Breast epithelium (tissue), 4 donors: ENCODE measurements at places on chromosomes 4 and X.

- DNase-seq, result no peak
Observed at GRCh38 chr4:120078216-120078615, 11.6 kb upstream of the MAD2L1 start.

GRCh38 chr4:36288731-36289426 is 7.5 kb downstream of the DTHD1 start:
- no peak for DNase-seq

DNA sequence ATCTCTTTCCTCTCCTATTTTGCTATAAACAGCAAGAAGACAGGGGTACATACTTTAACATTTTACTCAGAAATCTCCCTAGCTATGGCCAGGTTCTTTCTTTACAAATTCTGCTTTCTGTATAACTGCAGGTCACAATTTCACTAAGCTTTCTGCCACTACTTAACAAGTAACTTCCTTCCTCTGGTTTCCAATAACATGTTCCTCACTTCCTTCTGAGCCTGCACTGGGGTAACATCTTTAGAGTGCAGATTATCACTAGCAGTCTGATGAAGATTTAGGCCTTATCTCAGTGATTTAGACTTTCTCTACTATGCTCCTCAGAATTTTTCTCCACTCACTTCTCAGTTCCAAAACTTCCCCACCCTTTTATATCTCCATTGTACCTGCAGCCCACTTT is 1930.5 kb upstream of the AGA start:
- no peak for DNase-seq

DNA sequence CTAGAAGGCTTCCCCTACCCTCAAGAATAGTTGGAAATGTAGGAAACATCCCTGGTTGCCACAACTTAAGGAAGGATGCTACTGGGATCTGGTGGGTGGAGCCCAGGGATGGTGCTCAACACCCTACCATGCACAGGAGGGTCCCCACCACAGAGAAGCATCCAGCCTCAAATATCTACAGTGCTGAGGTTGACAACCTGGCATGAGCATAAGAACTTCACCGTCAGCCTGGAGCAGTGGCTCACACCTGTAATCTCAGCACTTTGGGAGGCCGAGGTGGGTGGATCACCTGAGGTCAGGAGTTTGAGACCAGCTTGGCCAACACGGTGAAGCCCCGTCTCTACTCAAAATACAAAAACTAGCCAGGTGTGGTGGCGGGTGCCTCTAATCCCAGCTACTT is 24.0 kb upstream of the ASMTL start:
- DNase-seq, result no peak

DNA sequence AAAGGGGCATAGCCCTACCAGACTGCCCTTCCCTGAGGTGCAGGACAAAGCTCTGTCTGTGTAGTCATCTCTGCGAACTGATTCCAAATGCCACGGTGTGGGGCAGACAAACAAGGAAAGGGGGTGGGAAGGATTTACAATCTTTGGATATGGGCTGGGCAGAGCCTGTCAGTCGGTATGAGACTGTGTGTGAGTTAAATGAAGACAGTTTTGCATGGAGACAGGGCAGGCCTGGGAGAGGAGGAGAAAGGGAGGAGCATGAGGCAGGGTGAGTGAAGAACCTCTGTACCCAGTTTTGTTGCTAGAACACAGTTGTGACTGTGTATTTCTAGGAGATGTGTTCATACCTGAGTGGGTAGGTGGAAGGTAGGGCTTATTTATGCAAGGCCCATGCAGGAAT is 59.4 kb upstream of the MSN start:
- no peak for DNase-seq

DNA sequence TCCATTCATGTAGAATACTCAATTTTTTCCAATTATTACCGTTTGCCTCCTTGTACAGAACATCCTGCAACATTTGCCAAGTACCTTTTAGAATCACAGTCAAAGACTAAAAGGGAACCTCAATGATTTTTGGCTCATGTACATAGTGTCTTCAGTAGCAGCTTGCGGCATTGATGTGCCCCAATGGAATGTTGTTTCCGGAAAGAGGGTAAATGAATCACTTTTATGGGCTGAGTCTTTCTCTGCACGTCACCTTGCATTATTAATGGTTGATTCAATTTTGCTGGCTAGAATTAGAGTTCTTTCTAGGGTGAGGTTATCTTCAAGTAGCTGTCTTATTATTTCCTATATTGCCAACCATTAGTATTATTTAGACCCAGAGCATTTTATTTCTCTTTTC is 116.9 kb upstream of the GABRA2 start:
- no peak for DNase-seq

DNA sequence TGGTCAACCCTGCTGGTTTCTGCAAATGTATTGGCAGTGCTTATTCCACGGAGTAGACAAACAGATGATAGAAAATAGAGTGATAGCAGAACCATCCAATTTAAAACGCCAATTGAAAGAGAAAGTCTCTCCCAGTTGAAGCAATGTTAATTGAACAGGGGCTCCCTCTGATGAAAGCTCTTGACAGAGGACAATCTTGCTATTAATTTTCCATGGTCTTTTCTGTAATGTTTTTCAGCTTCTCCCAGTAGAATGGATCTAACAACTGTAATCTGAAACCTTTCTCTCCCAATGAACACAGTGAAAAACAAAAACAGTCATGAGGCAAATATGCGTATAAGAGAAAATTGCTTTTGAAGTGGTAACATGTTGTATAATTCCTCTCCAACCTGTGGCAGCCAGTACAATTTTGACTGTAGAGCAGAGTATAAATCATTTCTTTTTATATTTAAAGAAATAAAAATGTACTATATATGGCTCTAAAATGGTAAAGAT is 225.1 kb upstream of the GALNTL6 start:
- DNase-seq, result no peak

- no peak for DNase-seq
Observed at GRCh38 chr4:58561170-58561569, 1451.0 kb upstream of the IGFBP7 start.

DNA sequence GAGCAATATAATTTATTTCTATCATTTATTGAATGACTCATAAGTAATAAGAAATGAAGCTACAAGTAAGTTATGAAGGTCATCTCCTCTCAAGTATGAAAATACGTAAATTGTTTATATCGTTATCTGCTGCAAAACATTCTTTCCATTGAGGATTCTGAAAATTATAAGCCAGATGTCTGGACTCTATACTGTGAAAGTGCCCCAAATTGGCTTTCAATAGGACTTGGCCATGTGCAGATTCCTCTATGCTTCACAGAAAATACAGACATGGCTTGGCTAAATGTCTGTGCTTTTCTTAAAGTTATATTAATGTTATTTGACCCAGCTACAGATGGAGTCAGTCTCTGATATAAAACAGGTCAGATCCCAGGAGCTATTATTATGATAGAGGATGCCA is 2109.9 kb upstream of the AGA start:
- DNase-seq, result no peak

DNA sequence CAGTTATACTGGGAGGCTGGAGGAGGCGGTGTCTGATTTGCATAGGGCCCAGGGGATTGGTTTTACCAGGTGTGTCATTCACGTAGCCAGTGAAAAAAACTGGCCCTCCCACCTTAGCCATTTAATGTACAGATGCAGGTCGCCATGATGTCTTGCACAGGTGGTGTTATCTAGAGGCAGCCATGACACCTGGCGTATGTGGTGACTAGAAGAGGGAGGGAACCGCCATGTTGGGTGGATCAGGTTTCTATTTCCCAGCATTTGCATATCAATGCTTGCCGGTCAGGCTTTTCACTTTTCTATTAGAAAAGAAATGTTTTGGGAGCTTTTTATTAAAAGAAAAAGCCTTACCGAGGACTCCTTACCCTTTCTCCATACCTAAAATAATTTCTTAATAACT is 523.4 kb downstream of the ADGRL3 start:
- DNase-seq, result no peak

DNA sequence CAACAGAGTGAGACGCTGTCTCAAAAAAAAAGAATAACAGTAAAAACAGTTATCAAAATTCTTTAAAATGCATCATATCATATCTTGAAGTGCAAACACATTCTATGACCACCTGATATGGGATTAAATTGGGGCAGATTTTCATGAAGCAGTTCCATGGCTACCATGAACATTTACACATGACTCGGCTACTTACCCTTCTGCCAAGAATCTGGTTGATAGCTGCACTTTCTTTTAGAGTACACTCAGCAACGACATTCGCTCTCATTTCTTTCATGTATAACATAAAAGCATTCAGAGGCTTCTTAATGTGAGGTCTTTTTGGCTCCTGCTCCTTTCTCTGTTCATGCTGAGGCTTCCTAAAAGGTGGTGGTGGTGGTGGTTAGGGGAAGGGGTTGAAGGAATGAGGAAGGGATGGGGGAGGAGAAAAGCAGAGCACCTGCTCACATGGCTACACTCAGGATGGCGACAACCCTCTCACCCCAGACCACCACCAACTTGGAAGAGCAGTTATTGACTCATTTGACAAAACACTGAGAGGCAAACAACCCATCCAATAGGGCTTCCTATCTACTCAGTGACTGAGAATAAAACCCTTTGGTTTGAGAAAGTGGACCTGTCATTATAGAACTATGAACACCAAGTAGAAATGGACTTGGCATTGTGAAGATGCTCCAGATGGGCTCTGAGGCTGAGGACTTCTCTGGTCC is 88.5 kb downstream of the HADH start:
- DNase-seq, result no peak
